ENCODE measurements at places on chromosomes 7 and 10.

DNA sequence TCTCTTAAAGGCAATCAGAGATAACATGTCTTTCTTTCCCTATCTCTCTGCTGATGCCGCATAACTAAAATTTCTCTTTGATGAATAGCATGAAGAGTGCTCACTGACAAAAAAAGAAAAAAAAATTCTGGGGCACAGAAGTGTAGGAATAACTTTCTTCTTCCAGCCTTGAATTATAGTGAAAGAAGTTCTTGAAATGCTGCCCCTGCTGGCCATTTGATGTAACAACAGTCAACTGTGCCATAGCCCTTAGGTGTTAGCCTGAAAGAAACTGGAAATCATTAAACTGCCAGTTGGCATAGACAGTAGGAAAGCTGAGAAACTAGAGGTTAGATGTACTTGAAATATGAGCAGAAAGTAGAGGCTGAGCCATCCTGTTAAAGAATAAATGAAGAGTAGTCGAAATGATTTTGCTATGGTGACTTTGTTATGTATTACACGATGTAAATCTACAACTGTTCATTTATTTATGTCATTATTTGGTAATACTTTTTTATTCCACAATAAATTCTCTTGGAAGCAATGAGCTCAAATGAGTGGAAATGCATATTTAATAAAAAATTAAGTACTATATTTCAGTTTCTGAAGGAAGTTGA lies 48.3 kb upstream of the FAM171A1 start:
- DNase-seq, result no peak

GRCh38 chr7:50822706-50823105 lies 40.0 kb upstream of the GRB10 start:
- no peak for DNase-seq

GRCh38 chr10:51397695-51398094 lies 301.7 kb downstream of the CSTF2T start:
- DNase-seq, result no peak

DNA sequence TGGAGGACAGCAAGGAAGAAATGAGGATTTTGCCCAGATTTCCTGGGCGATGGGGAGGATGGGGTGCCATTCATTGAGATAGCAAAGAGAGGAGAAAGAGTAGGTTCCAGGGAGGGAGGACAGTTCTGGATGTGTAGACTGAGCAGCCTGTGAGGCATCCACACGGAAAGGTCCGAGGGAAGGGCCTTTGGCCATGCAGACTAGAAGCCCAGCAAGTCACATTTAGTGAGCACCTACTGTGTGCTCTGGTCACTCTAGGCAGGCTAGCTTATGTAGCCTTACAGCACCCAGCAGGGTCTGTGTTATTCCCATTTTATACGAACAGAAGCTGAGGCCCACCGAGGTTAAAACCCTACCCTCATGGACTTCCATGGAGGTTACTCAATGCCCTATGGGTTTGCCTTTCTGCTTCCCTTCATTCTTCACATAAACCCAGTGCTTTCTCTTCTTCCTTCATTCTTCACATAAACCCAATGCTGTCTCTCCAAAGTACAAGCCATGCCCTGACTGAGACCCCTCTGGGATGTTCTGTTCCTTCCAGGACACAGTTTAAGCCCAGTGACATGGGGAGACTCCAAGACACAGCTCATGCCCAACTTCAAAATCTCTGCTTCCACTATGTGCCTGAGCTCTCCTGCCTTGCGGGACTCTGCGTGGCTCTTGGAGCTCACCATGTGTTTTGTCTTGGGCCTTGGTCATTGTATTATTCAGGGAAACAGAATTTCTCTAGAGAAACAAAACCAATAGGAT lies 13.7 kb downstream of the IL2RA start:
- no peak for DNase-seq

- DNase-seq, result no peak
Measured at GRCh38 chr7:5452937-5453540, 29.4 kb upstream of the TNRC18 start.

DNA sequence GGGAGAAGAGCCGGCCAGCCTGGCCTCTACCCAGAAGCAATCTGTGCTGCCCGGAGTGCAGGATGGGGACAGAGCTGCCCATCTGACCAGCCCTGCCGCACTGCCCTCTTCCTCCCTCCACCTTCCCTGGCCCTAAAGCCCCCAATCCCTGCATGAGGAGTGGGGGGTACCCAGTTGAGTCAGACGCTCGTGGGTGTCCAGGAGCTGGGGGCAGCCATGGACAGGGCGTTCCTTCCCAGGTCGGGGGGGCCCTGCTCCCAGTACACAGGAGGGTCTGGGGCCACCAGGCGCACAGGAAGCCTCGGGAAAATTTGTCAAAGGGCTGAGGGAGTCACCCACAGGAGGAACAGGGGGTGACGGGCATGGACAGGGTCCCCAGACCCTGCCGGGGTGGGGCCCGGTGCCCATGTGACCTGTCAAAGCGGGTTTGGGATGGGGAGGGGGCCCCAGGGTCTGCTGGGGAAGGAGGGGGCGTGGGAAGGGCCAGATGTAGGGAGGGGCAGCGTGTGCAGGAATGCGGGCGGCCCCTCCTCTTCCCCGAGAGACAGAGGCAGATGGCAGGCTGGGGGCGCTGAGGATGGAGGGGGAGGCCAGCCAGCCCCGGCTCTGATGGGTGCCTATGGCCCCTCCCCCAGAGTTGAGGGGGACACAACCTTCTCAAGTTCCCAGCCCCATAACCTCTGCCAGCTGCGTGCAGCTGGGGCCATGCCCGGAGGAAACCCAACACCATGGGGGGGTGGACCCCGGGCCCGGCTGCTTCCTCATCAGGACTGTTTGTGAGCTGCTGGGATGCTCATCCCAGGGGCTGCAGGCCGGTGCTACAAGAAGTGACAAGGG lies 21.5 kb upstream of the GRIFIN start:
- no peak for DNase-seq

- DNase-seq, result no peak
Measured at GRCh38 chr7:42012786-42013360, 224.1 kb downstream of the GLI3 start.

- DNase-seq, result no peak
Measured at GRCh38 chr10:14118953-14119352, 211.8 kb downstream of the FRMD4A start.

GRCh38 chr10:82628373-82628772 lies 753.4 kb downstream of the NRG3 start:
- no peak for DNase-seq

DNA sequence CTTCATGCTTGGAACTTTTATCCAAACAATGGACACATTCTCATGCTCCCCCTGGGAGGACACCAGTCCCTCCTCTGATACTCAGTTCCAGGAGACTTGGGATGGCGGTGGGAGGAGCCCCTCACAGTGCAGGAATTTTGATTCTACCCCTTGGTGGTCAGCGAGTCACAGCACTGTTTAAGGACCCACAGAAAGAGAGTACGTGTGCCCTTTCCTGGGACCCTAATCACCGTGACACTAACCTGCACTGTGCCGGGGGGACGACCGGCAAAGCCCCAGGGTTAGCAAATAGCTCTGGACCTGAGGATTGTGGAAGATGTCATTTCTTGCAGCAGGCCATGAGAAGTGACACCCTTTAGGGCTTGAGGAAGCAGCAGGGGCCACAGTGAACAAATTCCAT lies 10.4 kb downstream of the AFAP1L2 start:
- DNase-seq, result no peak

DNA sequence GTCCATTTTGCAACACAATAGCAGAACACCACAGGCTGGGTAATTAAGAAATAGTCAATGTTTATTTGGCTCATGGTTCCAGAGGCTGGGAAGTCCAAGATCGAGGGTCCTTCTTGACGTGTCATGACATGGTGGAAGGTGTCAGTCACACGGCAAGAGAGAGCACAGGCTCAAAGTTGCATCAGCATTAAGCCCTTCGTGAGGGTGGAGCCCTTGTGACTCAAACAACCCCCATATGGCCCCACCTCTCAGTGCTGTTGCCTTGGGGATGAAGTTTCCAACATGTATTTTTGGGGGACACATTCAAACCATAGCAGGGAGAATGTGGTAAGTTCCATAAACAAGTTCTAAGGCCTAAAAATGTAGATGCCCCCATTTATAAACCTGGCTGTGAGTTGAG lies 24.6 kb upstream of the GTPBP4 start:
- DNase-seq, result no peak

DNA sequence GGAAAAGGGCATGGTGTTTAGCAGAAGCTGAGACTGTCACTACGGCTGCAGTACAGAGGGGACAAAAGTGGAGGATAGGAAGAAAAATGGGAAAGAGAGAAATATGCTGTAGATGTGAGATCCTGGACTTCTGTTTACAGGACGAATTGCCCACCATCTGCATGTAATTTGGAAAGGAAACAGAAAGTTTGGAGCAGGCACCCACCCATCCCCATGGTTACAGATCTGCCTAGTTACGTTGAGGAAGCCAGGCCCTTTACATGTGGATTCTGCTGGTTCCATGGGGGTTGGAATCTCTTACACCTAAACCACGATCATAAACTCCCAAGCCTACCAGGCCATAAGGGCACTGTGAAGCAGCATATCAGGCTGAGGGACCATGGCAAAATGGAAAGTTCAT lies 84.3 kb downstream of the WDFY4 start:
- DNase-seq, result no peak

DNA sequence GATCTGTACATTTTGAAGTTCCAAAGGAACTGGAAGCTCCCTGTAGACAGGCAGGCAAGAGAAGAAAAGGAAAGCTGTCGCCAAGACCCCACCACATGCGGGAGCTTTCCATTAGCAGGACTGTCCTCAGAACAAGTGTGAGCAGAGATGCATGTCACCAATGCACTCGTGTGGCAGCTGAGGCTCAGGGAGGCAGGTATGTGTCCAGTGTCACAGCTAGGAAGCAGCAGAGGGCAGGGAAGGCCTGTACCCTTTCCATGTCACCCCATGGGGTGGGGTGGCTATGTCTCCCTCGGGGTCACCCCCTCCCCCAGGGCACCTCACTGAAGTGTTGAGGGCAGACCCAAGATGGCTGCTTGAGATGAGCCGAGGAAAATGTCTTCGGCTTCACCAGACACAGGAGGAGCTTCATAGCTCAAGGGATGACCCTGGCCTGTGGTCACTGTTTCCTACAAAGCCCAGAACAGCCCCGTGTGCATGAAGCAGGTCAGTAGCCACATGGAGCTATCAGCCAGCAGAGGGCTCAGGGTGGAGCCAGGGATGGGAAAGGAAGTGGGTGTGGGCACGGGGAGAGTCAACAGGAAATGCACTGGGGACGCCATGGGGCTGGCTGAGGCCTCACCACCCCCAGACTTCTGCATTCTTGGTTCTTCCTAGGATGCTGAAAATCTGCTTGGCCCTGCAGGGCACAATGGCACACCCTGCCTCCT lies 96.6 kb downstream of the FAM53B start:
- DNase-seq, result peak; percentile 60

- DNase-seq, result no peak
Measured at GRCh38 chr10:44116474-44116873, 268.4 kb downstream of the CXCL12 start.

DNA sequence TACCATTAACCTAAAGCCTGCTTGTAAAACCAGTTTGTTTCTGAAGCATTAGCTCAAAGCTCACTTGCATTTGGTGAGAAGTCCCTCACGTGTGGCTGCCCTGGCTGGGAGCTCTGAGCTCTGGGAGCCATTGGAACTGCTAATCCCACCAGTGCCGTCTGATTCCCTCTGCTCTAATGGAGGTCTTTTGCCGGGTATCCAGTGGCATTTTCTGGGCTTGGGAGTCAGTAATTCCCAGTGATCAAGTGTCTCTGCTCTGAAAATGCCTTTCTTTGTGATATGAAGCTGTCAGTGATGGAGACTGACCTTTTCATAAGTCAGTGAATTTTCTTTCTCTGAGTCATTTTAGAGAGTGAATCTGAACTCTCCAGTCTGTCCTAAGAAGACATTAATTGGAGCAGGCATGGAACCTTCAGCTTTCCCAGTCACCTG lies 36.9 kb upstream of the FAM20C start:
- no peak for DNase-seq

GRCh38 chr10:33623669-33624068 lies 289.2 kb upstream of the NRP1 start:
- DNase-seq, result no peak

GRCh38 chr7:21883069-21883468 lies 62.6 kb downstream of the CDCA7L start:
- no peak for DNase-seq

GRCh38 chr7:50660040-50660829 lies 95.0 kb upstream of the DDC start:
- DNase-seq, result peak; percentile 37

GRCh38 chr10:117255835-117256460 lies 15.0 kb downstream of the SLC18A2 start:
- no peak for DNase-seq

DNA sequence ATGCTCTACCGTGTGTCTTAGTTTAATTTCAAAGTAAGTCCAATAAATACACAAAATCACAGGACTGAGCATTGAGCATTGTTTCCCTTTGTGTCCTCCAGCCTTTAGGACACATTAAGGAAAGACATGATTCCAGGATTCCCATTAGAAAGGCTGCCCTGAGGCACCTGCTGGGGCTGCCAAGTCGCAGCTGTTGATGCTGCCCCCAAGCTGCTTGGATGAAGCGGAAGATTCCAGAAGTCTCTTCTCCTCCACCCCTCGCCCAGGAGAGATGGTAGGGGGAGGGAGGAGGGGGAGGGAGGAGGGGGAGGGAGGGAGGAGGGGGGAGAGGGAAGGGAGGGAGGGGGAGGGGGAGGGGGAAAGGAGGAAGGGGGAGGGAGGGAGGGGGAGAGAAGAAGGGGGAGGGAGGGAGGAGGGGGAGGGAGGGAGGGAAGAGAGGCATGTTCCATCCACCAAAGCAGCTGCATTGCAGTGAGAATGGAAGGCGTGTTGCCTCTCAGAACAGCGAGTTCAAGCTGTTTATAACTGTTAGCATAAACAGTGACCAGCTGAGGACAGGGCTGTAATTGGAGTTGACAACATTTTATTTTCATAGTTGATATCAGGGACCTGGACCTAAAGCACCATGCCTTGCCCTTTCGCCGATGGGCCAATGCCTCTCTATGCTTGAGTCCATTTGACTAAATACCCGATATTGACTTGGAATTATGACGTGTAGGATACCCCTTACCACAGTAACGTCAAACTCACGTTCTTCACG lies 67.3 kb downstream of the DIP2C start:
- no peak for DNase-seq

DNA sequence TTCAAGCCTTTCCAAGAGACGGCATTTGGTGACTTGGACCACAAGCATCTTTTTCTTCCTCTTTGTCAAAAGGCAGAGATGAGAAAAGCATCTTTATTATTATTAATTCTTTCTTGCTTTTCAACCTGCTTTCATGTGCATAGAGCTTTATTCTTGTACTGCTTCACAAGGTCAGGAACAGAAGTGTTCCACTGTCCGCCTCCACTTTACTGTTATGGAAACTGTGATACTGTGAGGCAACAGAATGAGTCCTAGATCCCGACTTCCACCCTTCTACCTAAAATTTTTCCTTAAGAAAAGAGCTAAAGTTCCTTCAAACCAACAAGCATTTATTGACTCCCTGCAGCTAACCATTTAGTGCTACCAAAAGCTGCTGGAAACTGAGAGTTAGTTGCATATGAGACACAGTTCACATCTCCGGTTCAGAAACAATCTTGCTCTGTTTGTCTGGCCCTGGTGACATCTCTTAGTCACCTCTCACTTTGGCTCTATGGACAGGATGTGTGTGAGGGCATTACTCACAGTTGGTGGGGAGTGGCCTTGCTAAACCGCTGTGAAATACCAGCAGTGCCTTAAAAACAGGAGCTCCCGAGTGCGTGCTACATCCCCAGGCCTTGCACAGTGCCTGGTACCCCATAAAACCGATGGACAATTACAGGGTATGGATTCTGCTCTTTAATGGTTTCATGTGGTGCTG lies 77.1 kb upstream of the TRIL start:
- DNase-seq, result no peak
